ENCODE measurements at places on chromosomes 5 and 9.

GRCh38 chr5:129903466-129904101, 681 bp upstream of the CHSY3 start:
- DNase-seq: no peak

DNA sequence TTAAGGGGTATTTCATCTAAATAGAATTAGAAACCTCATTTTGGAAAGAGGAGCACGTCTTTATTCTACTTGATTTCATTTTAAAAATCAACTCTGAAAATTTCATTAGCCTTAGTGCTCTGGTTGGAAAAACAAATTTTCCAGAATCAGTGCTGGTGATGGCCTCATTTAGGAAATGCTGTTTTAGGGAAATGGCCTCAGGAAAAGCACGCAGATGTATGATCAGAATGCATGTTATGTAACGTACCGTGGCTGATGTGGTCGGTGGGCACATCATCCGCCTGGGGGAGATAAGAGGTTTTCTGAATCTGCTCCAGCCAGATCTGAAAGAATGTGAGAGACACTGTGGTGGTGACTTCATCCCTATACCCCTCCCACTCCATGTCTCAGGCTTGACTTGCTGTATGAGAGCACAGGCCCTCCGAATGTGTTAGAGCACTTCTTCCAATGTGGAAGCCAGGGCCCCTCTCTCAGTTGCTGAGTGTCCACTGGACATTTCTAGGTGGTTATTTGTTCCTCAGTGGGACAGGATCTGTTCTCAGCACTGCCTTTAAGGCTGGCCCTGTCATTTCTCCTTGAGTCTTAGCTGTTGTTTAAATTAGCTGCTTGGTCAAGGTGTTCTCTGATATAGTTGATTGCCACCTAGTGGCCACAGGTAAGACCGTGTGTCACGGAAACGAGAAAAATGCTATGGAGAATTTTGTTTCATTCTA, 96.5 kb downstream of the ARHGAP26 start:
- peak; percentile 38 for DNase-seq

DNA sequence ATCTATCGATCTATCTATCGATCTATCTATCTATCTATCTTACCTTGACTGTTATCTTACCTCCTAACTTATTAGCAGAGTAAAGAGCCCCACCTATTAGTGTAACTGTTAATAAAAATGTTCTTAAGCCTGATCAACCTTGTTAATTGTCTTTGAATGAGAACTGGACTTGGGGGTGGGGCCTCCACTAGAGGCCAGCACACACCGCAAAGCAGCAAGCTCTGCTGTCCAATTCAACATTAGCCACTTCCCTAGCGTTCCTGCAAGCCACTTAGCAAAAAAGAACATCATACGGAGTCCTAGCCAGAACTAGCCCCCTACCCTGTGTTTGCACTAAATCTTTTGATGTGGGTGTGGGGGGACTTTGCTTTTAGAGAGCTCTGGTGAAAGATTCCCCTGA, 515.8 kb downstream of the KDM4C start:
- DNase-seq: peak; percentile 24

DNA sequence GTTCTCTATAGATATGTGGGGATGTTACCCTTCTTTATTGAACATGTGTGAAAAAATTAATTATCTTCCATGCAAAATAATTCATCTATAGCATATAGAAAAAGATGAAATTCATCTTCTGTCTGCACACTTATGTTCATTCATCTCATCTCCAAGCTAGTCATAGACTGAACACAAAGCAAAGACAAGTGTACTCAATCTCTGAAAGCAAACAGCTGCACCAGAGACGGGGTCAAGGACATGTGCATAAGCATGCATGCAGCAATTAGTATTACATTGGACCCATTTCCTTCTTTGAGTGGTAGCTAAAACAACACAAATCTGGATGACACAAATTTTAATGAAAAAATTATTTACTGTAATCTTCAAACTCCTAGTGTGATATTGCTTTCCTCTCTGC, 547.0 kb upstream of the COX7C start:
- DNase-seq: no peak

DNA sequence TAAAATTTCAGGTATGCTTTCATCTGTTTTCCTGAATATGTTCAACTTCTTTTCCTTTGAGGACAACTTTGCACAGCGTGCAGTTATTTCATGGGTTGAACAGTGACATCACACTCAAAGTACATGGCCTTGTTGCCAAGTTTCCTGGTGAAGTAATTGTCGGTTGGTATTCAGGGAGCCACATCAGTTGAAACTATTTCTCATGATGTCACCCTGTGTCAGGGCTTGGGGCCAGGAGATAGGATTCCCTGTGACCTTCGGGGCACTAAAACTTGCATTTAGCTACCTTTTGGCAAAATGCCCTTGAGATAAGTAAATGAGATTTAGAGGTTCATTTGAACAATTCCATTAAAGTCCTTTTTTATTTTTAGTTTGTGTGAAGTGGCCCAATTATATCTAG, 383.9 kb downstream of the SH3GL2 start:
- no peak for DNase-seq

GRCh38 chr5:80516826-80517225, 28.9 kb downstream of the FAM151B start:
- no peak for DNase-seq

- DNase-seq: no peak
Observed at GRCh38 chr5:9104571-9105339, 441.1 kb downstream of the SEMA5A start.

DNA sequence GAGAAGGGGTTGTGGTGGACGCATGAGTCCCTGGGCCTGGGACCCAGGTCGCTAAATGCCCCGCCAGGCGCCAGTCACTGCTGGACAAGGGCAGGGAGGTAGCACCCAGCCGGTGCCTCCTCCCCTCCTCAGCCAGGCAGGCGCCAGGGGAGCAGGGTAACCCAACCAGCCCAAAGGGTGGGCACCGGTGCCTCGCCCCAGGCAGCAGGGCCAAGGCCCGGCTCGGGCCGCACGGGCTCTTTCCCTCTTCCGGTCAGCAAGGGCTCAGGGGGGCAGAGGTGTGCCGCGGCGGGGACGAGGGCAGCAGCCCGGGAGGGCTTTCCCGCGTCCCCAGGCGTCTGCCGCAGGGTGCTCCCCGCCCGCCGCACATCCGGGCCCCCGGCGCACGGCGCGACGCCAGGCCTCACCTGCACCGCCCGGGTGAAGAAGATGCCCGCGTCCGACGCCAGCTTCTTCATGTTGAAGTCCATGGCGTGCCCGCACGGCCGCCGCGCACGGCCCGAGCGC, 393 bp downstream of the SH3GLB2 start:
- peak; percentile 77 for DNase-seq

DNA sequence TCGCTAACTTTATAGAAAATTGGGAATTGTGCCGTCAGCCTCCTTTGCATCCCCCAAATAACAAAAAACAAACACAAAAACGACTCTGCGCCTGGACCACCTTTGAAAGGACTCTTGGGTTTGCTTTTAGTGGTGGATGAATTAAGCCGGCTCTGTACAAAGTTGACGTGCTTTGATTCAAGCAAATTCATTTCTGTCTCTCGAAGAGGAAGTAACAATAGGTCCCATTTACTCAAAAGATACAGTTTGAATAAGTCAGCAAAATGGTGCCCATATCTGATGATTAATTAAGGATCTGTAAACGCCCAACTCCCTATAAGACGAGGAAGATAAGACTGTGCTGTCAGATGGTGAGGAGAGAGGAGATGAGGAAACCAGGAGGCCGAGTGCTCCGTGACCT, 67.8 kb downstream of the AK8 start:
- DNase-seq: no peak

GRCh38 chr5:44565902-44566301, 176.7 kb upstream of the FGF10 start:
- no peak for DNase-seq

GRCh38 chr9:109206670-109207069, 39.6 kb upstream of the FRRS1L start:
- DNase-seq: peak; percentile 36

GRCh38 chr5:69030358-69031062, 63.3 kb upstream of the SLC30A5 start:
- DNase-seq: no peak

GRCh38 chr5:96664669-96665068, 2.5 kb downstream of the CAST start:
- DNase-seq: no peak

- DNase-seq: no peak
Observed at GRCh38 chr5:159905496-159905895, 10.8 kb upstream of the ADRA1B start.

DNA sequence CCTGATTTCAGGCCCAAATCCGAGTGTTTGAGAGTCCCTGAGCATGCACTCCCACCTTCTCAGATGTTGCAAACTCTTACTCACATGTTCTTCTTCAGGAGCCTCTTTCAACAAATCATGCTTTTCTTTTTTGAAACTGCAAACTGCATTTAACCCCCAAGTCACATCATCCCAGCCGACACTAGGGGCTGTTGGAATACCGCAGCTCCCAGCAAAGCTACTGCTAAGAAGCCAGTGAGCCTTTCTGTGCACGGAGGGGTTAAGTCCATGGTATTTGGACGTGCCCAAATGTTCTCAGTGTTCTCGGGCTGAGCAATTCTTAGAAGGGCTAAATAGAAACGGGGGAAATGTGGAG, 282.9 kb downstream of the NFIB start:
- DNase-seq: no peak

- peak; percentile 43 for DNase-seq
Observed at GRCh38 chr5:6632324-6632887, 438 bp downstream of the NSUN2 start.

GRCh38 chr5:99398976-99399375, 470.2 kb upstream of the CHD1 start:
- no peak for DNase-seq

- DNase-seq: no peak
Observed at GRCh38 chr9:28892538-28892937, 1319.3 kb upstream of the C9orf72 start.

DNA sequence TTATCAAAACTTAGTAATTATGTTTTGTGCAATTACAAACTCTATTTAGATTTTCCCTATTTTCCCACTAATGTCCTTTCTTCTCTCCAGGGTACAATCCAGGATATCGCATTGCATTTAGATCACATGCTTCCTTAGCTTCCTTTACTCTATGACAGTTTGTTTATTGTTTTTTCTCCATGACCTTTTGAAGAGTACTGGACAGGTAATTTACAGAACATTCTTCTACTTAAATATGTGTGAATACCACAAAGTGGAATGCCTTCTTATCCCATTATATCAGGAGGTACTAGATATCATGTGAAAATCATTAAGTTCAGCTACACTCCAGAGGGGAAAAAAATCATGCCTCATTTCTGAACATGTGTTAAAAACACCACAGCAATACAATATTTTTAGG, 776.6 kb upstream of the CDH9 start:
- DNase-seq: no peak

DNA sequence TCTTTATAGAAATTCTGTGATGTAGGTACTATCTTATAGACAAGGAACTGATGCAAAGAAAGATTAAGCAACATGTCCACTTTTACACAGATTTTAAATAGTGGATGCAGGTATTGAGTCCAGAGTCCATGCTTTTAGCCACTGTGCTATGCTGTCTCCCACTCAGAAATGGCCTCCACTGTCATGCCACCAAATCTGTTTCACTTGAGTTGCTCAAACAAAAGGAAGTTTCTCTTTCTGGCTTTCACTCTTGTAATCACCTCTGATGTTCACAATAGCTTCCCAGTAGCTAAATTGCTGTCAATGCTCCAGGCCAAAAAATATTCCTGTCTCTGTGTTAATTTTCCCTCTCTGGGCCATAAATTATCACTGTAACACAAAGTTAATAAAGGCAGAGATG, 77.0 kb upstream of the RASA1 start:
- DNase-seq: no peak

GRCh38 chr9:37923796-37924427, 20.0 kb upstream of the SLC25A51 start:
- DNase-seq: no peak

GRCh38 chr9:33620738-33621439, 96.8 kb downstream of the ANKRD18B start:
- DNase-seq: no peak

- DNase-seq: no peak
Observed at GRCh38 chr5:1067141-1068121, 44.4 kb downstream of the SLC12A7 start.

DNA sequence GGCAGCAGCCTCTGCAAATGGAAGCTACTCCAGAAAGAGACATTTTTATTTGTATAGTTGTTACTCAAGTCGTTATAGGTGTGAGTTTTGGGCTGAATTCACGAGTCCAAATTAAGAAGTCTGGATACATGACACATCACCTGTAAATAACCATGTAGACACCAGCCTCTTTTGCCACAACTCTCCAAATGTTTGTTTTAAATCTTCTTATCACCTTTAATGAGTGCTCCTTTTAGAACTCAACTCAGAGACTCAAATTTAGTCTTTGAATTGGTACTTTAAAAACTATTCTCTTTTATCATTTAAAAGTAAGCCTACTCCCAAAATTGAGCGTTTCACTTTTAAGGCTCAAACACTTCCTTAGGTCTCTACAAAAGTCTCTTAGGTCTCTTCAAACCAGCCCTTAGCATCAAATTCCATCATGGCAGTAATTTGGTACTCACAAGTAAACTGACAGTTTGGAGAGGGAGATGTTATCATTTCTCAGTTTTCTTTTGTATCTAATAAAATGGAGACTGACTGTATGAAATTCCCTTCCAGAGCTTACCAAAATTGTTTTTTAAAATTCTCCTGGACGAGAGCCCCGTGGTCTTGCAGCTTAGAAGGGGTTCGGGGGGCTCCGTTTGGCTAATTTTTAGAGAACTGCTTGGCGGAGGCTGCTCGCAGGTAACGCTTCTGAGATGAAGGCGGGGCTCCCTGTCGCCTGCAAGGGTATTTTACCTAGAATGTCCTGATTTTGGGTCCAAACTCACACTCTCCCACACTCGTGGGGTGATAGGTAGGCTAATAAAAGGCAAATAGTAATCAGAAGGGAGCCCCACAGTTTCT, 194.6 kb downstream of the MEF2C start:
- DNase-seq: no peak

DNA sequence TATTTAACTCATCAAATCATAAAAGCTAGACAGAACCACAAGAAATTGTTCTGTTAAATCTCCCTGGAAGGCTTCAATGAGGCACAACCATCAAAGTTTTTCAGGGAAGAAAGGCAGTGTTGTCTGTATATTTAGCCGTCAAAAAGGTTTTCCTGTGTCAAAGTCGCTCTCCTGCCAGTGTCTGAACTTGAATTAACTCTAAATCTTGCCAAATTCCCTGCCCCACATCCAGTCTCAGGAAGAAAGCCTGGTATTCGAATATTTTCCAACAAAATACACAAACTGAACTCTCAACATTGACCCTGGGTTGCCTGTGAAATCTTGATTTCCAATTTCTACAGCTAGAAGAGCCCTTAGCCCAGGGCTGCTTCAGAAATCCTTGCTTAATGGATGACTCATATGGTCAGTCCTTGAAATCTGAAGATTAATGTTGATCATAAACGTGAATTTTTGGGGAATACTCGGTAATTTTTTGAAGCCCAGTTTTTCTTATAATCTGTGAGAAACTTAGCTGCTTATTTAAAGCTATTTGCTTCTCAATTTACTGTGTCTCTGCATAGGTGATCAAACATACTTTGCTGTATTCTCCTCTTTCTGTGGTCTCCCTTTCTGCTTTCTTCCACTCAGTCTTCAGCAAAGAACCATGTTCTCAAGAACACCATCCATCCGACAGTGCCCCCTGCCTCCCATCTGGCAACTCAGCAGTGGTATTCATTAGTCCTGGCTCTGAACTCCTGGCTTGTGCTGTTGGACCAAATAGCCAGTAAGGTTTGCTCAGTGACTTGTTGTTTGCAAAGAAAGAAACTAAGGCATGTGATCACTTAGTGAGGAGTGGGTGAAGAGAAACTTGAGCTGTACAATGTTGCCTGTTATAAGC, 58.9 kb downstream of the NREP start:
- DNase-seq: no peak

All from WERI-Rb-1 (cell line).